Germinal center (tissue), 1 donor: ENCODE measurements at places on chromosomes 2 and 18.

GRCh38 chr2:230179907-230180306 is 39.9 kb downstream of the SP110 start:
- DNase-seq: no peak

DNA sequence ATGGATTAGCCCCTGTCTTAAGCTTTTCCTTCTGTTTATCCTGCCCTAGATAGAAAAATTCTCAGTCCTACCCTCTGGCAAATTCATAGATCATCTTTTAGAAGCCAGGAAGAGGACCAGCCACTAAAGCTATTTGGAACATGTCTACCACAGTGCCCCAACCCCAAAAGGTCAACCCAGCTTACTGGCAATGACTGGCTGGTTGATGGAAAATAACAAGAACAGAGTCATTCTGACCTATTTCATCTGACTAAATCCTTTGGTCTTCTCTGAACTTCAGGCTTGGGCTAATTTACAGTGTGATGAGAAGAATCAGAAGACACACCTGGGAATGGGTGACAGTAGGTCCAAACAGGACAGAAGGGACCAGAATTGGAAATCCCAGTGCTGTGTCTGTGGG is 227.3 kb upstream of the CCDC68 start:
- no peak for DNase-seq

DNA sequence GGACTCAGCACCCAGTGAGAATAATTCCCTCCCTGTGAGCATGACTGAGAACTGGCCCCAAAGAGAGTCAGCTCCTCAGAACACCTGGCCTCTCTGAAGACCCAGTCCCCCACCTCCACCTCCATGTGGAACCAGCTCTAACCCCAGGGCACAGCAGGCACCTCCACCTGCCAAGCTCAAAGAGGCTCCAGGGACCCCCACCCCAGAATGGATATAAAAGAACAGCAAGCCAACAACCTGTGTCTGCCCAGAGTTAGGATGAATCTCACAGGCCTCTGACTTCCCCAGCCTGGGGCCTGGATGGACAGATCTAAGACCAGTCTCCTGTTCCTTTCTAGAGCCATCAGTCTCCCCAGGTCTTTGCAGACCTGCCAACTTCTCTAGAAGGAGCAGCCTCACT is 498.5 kb downstream of the EIPR1 start:
- DNase-seq: no peak

GRCh38 chr18:65025756-65026155 is 725.1 kb upstream of the CDH7 start:
- DNase-seq: no peak

DNA sequence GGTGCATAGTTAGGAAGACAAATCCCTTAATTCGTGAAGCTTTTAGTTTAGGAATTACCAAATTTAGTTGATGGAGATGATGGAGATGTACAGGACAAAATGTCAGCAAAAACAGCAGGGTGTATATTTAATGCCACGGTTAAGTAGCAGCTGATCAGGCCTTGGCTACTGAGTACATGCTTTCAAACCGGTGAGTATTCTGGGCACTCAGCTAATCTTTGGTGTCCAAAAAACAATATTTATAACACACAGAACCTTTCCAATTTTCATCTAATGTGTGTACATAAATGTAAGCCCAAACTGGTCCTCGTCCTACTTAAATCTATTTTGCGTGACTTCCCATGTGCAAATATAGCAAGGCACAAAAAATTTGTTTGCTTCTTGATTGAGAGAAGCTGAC is 703.4 kb upstream of the LINC00305 start:
- no peak for DNase-seq
